ENCODE measurements at places on chromosomes 5 and 9.

DNA sequence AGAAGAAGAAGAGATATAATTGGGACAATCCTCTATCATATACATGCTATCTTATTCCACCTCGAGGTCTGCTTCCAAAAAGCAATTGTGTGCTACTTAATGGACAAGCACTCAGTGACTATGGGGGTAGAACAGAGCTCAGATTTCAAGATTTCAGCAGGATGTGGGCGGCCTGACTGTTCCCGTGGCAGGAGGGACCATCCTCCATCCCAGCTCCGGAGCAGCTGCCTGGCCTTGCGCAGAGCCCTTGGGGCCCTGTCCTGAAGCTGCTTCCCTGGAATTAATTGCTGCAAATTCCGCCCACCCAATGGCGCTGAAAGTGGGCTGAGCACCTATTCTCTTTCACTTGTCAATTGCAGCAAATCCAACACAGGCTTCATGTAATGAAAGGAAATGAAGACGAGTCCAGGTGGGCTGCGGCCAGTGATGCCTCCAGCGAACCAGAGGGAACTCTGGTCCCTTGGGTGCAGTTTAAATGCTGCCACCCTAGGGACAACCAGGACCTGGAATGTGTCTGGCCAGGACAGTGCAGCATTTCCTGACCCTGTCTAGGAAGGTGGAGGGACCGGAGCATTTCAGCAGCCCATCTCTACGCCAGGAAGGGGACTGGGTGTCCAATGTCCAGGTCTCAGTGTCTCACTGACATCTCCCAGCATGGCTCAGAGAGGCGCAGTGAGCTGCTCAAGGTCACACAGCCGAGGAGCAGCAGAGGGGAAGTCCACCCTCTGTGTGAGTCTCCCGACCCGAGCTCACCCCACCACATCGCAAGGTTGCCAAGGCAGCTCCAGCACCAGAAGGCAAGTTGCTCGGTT is 50.5 kb upstream of the FCN1 start:
- no peaks in the 10 kb centered on the region for H3K4me1 ChIP-seq
- no peak for DNase-seq
- no peak overlapping the region for H3K27ac ChIP-seq
- peak overlapping the region; percentile 15 for H3K4me3 ChIP-seq

DNA sequence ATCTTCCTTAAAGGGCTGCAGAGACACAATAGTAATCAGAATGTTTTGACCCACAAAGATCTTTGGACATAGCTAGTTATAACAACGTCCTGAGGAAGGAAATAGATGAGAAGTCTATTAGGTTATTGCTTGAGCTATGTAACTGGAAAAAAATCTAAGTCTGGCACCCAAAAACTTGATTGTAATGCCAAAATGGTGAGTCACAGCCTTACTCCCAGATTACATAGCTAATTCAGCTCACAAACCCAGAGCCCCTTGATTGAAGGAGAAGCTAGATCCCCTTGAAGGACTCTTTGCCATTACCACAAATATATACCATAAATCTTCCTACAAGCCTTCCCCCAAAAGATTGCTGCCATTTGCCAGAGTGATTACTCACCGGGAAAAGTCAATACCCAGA is 341.8 kb upstream of the KIF2A start:
- no peaks in the 10 kb centered on the region for H3K4me1 ChIP-seq
- no peaks in the 10 kb centered on the region for H3K36me3 ChIP-seq
- DNase-seq = no peak
- no peaks in the 10 kb centered on the region for H3K27me3 ChIP-seq
- H3K27ac ChIP-seq = no peak overlapping the region

DNA sequence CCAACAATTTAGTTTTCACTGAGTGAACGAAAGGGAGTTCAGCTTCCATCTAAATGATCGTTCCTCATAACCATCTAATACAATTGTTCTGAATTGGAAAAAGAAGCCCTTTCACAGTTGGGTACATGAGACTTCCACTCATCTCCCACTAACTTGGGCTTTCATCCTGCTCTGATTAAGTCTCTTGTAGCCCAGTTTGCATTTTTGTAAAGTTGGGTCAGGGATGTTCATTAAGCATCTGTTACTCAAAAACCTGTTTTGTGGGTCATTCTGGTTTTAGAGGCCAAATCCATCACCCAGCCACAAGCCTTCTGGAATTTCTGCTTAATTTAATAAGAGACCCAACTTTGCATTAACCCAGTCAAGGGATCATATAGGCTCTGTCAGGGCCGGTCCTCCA is 385.3 kb downstream of the BNC2 start:
- H3K27me3 ChIP-seq = no peaks in the 10 kb centered on the region
- no peaks in the 10 kb centered on the region for H3K4me1 ChIP-seq

- no peak for DNase-seq
- no peaks in the 10 kb centered on the region for H3K36me3 ChIP-seq
- H3K4me1 ChIP-seq = no peaks in the 10 kb centered on the region
Measured at GRCh38 chr5:171367424-171368370, 20.0 kb upstream of the NPM1 start.

DNA sequence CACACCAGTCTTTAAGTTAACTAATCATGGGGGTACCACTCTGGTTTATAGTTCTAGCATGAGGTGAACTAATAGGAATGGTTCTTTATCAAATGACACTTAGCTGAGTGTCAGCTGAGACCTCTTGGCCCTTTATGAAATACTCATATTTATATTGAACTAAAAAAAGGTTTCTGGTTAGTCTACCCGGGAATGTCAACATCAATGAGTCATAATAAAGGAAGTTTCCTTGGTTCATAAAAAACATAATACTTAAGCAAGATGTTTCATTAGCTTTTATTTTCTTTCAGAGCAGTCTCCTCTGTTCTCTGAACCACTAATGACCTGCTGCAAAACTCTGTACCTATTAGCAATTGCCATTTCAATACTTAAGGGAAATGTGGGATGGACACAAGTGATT is 13.7 kb downstream of the DAB2 start:
- no peaks in the 10 kb centered on the region for H3K36me3 ChIP-seq
- peak overlapping the region; percentile 75 for H3K27ac ChIP-seq
- H3K4me3 ChIP-seq = peak overlapping the region; percentile 19

DNA sequence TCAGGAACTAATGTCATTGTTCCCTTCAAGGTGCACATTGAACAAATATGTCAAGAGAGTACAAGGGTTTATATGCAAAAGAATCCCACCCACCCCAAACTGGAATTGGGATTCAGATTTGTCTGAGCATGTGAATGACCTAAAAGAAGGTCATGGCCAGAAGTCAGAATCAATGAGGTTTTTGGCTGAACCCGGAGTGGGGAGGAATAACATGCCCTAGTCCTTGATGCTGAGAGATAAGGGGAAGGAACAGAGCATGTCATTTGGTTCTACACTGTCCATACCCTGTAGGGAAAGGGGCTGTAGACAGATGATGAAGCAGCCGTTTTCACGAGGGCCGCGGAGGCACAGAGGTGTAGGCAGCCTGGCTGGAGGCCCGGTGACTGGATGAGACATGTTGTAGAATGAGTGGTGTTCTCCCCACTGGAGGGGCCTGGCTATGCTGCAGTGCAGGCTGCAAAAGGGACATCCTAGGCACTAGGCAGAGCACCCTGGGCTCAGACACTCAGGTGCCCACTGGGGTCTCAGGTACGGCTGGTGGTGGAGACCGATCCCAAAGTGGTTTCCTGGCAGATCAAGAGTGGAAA is 65.9 kb downstream of the ZFAND5 start:
- H3K36me3 ChIP-seq = no peaks in the 10 kb centered on the region
- H3K27ac ChIP-seq = no peak overlapping the region
- no peak overlapping the region for H3K4me3 ChIP-seq
- no peak for DNase-seq

GRCh38 chr9:131480258-131480657 is 22.5 kb upstream of the POMT1 start:
- H3K4me3 ChIP-seq = no peak overlapping the region
- no peaks in the 10 kb centered on the region for H3K27me3 ChIP-seq
- no peak overlapping the region for H3K27ac ChIP-seq
- H3K4me1 ChIP-seq = peaks cover 2% of the 10 kb centered on the region

- no peak overlapping the region for H3K27ac ChIP-seq
- no peaks in the 10 kb centered on the region for H3K27me3 ChIP-seq
- H3K36me3 ChIP-seq = no peaks in the 10 kb centered on the region
Measured at GRCh38 chr5:27612161-27612560, 573.8 kb upstream of the CDH9 start.

DNA sequence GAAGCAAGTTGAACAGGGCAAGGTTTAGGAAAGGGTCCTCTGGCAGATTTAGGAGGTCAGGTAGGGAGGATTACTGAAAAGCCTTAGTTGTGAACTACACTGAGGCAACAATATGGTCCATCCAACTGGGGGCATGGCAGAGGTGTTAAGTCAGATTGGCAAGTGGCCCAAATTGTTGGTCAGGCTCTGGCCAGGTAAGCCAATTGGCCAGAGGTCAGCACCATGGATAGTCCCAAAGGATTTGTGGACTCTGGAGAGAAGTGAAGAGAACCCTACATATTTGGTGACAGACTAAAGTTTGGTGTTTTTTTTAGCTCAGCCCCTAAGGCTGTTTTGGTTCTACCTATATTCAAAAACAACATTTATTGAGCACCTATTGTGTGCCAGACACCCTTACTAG is 39.1 kb upstream of the RASGRF2 start:
- H3K4me3 ChIP-seq = no peak overlapping the region
- no peaks in the 10 kb centered on the region for H3K27me3 ChIP-seq
- H3K27ac ChIP-seq = no peak overlapping the region
- no peaks in the 10 kb centered on the region for H3K36me3 ChIP-seq
- no peaks in the 10 kb centered on the region for H3K4me1 ChIP-seq
- DNase-seq = no peak

GRCh38 chr5:67238191-67238590 is 41.6 kb upstream of the CD180 start:
- DNase-seq = no peak
- peak overlapping the region; percentile 90 for H3K27ac ChIP-seq
- H3K4me3 ChIP-seq = no peak overlapping the region
- no peaks in the 10 kb centered on the region for H3K27me3 ChIP-seq

DNA sequence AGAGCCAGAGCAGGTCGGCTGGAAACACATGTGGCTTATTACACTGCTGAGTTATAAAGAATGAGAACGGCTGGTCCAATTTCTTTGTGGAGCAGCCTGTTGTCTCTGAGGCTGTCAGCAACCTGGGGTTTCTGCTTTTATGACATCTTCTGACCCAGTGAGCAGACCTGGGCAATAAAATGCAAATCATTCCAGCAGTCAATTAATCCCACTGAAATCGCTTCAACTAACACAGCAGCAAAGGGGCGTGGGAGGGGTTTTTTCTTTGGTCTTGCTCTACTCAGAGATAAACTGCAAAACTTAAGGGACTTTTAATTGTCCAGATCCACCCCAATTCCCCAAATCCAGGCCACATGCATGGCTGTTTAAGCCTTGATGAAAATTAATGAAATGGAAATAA is 215.7 kb downstream of the SLIT3 start:
- no peaks in the 10 kb centered on the region for H3K27me3 ChIP-seq
- H3K36me3 ChIP-seq = no peaks in the 10 kb centered on the region
- no peak overlapping the region for H3K27ac ChIP-seq
- H3K4me3 ChIP-seq = no peak overlapping the region
- no peak for DNase-seq

GRCh38 chr5:173591056-173591514 is 25.4 kb downstream of the BOD1 start:
- H3K4me1 ChIP-seq = no peaks in the 10 kb centered on the region
- H3K36me3 ChIP-seq = no peaks in the 10 kb centered on the region
- no peak overlapping the region for H3K27ac ChIP-seq
- H3K4me3 ChIP-seq = no peak overlapping the region

DNA sequence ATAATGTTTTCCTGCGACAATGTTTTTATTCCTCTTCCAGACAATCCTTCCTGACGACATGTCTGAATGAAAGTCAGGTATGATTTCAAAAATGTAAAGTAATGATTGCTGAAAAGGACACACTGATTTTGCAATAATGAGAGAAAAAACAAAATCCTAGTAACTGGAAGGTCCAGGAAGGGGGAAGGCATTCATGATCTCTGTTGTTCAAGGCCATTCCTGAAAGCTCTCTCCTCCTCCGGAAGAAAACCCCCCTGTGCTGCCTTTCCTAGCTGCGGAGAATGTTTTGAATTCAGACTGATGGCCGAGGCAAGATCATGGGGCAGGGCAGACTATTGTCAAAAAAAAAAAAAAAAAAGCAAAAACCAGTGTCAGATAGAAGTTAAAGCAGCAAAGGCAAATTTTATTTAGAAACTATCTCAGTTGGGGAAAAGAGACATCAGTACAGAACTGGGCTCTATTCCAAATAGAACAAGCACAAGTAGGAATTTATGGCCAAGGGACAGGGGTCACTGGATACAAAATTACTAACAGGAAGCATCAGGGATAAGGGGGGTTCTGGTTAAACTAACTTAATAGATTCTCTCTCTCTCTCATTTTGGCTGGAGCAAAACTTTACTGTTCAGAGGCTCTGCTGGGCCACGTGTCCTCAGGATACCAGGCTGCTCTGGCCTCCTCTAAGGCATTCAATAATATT is 36.5 kb upstream of the CTSV start:
- H3K36me3 ChIP-seq = no peaks in the 10 kb centered on the region
- H3K27ac ChIP-seq = no peak overlapping the region
- DNase-seq = no peak
- no peak overlapping the region for H3K4me3 ChIP-seq

DNA sequence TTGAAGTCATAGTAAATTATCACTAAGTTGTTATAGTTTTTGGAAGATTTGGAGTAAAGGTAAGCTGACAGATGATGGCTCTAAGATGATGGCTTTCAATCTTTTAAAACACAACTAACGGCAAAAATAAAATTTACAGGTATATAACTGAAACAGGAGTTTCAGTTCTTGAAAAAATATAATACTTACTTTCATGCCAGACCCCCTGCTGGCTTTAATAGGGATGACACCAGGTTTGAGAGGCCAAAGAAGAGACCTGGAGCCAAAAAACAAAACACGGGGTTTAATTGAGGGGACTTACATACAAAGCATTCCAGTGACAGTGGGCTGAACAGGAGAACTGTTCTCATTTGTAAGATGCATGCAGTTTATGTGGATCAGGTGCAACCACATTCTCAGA is 301.7 kb upstream of the PCSK5 start:
- no peak for DNase-seq
- no peaks in the 10 kb centered on the region for H3K36me3 ChIP-seq
- no peak overlapping the region for H3K4me3 ChIP-seq
- no peak overlapping the region for H3K27ac ChIP-seq
- no peaks in the 10 kb centered on the region for H3K4me1 ChIP-seq

DNA sequence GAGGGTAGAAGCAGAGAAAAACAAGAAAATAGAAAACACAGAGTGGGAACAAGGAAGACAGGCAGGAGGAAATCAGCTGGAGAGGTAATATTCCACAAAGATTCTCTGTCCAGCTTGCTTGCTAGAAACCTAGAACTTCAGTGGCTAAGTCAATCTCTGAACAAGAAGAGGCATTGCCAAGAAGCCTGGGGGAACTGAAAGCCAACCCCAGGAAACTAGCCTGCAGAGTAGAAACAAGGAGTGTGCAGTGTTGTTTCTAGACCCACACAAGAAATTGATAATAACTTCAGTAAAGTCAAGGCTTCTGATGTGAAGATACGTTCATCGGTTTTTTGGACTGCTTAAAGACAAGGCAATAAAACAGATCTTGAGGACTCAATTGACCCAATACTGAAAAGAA is 234.5 kb upstream of the MAP3K1 start:
- H3K36me3 ChIP-seq = no peaks in the 10 kb centered on the region
- no peak overlapping the region for H3K4me3 ChIP-seq
